ENCODE measurements at places on chromosomes 16 and 17. TPM values are rescaled to one million over a fixed set of nuclear protein-coding genes. Genes with fewer than 3 reads are reported as not detected.

PAQR4 gene
- total RNA-seq = 4.8 TPM

ZNF385C gene
- 0.36 TPM for total RNA-seq

RGS9 gene
- 8.6 TPM for total RNA-seq

LHX1 gene
- 11.8 TPM for total RNA-seq

TRAF4 gene
- total RNA-seq = 132 TPM

KLHL10 gene
- not detected for total RNA-seq

RASL10B gene
- total RNA-seq = 19.1 TPM

HAS3 gene
- 1.7 TPM for total RNA-seq

GRCh38 chr17:58232707-58233156 is 5.7 kb upstream of the LPO start:
- DNase-seq = peak; percentile 90

DNA sequence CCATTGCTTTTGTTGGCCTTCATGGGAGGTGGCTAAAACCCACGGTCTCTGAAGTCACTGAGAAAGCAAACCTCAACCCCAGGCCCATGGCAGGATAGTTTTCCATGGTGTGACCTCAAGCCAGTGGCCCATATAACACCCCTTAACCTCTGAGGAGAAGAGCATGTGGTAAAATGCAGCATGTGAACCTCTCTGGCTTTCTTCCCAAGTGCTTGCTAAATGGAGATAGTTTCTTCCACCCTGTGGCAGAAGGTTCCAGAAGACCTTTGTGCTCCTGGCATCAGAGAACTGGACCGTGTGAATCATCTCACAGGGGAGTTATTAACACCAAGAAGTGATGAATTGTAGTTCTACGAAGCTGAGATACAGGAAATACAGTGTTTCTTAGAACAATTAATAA is 47.3 kb downstream of the MYOCD start:
- DNase-seq = no peak

- DNase-seq = no peak
Observed at GRCh38 chr16:19499481-19499880, 22.4 kb downstream of the GDE1 start.

- DNase-seq = peak; percentile 84
Observed at GRCh38 chr16:54447576-54448440, 161.2 kb upstream of the IRX3 start.

DNA sequence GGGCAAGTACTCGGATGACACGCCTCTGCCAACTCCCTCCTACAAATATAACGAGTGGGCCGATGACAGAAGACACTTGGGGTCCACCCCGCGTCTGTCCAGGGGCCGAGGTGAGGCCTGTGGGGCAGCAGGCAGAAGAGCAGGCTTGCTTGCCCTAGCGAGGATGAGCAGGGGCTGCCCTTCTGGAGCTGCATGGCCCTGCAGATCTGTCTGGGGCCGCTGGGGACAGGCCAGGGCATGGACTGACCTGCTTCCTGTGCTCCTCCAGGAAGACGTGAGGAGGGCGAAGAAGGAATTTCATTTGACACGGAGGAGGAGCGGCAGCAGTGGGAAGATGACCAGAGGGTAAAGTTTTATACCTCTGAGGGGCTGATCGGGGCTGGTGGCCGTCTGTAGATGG is 5.3 kb downstream of the DHX38 start:
- no peak for DNase-seq

DNA sequence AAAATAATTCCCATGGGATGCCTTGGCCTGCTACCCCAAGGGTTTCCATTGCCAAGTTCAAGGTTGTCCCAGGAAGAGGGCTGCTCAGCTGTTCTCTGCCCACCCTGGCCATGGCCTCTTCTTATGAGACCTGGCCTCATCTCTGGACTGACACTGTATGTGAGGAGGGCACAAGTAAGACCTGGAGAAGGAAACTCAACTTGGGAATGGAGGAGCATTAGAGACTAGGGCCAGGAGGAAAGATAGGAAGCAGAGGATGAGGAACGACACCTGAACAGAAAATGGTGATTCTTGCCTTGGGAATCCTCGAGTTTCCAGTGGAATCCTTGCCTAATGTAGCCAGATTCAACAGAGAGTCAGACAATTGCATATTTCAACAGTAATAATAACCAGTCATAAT is 24.6 kb upstream of the GOSR2 start:
- no peak for DNase-seq

DNA sequence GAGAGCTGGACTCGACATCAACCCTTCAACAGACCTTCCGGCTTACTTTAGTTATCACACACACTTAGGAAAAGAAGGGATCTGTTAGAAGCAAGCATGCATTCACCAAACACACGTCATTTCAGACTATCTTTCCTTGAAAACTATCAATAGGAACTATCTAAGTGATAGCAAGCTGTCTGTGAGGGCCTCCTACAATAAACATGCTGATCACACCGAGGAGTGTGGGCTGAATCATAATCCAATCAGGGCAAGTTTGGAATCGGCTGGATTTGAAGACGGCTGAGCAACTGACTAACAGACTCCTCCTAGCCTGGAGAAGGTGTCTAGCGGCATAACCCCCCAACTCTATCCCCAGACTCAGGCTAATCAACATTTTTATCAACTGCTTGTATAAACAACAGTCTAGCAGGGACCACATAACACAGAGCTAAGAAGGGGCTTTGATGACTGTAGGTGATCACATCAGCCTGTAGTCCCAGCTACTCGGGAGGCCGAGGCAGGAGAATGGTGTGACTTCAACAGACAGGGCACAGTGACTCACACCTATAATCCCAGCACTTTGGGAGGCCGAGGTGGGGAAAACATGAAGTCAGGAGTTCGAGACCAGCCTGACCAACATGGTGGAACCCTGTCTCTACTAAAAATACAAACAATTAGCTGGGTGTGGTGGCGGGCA is 14.1 kb downstream of the NXN start:
- peak; percentile 58 for DNase-seq

DNA sequence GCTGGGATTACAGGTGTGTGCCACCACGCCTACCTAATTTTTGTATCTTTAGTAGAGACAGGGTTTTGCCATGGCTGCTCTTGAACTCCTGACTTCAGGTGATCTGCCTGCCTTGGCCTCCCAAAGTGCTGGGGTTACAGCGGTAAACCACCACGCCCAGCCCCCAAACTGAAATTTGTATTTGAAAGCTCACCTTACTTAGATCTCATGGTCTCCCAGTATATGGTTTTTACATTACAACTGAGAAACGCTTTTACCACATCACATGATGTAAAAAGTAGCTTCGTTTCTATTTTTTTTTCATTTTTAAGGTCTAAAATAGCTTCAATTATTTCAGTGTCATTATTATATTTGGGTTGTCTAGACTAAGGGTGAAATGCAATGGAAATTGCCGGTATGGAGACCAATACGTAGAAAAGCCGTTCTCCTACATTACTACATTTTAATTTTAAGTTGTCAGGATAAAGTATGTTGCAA is 93.3 kb downstream of the BCAS3 start:
- no peak for DNase-seq

DNA sequence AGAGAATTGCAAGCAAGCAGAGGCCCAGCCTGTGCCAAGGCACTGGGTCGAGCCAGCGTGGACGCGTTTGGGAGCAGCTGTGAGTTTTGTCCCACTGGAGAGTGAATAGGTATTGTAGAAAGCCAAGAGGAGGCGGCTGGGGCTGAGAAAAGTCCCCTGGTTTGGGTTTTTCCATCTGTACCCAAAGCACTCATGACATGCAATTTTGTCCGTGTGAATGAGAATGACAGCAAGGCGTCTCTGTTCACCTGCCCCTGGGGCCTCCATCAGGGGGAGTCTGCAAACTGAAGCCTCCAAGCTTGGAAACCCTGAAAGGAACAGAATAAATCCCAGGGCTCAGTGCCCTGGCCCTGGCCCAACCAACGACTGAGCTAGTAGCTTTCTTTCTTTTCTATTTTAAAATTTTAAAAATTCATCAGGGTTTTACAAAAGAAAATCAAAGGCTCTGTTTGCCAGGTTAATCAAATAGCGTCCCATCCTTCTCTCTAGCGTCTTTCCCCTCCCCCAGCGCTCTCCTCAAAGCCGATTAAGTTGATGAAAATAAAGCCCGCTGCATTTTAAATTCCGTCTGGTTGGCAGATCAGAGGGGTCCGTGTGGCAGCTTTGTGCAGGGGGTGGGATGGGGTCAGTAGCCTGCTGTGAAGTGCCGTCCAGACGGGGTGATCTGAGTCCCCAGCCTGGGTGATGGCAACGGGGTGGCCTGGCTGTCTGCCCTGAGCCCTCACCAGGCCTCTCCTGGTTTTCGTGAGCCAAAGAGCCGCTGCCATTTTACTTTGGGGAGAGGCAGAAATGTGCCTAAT is 171.0 kb downstream of the KATNIP start:
- no peak for DNase-seq

GRCh38 chr17:59601130-59601529 is 18.6 kb upstream of the CLTC start:
- no peak for DNase-seq

- peak; percentile 91 for DNase-seq
Observed at GRCh38 chr16:58409316-58409973, 17.2 kb downstream of the GINS3 start.

GRCh38 chr17:15271741-15272140 is 6.6 kb upstream of the PMP22 start:
- DNase-seq = peak; percentile 38

DNA sequence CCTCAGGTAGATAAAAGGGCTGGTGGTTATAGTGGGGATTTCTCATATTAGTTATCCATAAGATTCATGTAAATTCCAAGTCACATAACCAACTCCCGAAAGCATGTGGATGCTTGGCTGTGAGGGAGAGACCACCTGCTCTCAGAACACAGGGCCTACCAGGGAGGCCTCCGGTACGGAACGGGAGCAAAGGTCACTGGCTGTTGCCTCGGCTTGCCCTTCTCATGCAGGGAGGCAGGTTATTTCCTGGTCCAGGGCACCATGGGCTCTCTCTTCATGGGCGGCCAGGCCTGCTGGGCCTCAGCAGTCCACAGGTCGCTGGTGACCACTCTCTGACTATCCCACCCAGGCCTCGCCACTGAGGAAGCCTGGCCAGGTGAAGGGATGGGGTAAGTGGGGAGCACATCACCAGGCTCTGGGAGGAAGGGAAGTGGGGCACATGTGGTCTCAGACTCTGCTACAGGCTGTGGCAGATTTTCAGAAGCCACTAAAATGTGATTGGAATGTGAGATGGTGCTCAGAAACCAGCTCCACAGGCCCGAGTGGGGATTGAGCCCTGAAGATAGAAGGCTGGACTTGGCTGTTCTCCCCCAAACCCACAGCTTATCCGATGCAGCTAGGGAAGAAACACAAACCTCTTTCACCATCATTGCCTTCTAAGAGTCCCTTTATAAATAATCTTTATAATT is 45.4 kb downstream of the HNF1B start:
- DNase-seq = peak; percentile 53

DNA sequence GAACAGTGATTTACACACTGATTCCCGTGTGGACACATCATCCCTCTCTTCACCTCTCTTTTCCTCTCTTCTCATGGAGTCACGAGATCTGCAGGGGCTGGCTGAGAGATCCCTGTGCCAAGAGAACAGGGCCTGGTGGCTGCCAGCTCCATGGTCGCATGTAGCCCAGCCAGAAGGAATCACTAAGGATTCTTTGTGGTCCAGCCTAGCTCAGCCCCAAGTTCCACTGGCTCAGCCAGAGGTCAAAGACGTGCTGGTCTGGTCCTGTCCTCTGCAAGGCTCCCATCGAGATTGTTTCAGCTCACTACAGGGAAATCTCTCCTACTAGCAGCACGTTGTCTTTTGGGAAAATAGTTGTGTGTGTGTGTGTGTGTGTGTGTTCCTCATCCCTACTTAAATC is 66.4 kb downstream of the NDEL1 start:
- no peak for DNase-seq

- DNase-seq = peak; percentile 45
Observed at GRCh38 chr17:6456914-6457687, 12.8 kb downstream of the PIMREG start.

- no peak for DNase-seq
Observed at GRCh38 chr16:85711982-85712587, 23.3 kb upstream of the GINS2 start.

DNA sequence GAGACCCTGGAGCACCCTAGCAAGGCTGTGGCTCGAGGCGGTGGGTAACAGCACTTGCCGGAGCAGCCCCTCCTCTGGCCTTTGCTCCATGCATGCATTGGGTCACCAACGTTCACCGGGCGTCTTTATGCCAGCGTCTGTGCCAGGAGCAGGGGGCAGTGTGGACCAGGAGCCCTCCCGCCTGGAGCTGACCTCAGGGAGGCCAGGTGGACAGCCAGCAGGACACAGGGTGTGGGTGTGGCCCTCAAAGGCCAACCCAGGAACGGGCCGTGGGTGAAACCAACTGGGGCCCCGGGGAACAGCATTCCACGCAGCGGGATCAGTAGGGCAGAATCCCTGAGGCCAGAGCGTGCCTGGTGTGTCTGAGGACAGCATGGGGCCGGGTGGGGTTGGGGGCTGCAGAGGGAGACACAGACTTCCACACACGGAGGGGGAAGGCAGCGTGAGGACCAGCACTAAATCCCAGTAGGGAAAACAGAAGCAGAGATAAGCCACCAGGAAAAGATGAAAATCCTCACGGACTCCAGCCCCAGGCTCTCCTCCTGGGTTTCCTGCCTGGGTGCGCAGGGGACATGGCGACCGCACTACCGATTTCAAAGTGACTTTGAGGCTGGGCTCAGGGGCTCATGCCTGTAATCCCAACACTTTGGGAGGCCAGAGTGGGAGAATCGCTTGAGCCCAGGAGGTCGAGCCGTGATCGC is 2.9 kb upstream of the CD7 start:
- DNase-seq = no peak

GRCh38 chr17:20086416-20087076 is 77.4 kb downstream of the SPECC1 start:
- no peak for DNase-seq

DNA sequence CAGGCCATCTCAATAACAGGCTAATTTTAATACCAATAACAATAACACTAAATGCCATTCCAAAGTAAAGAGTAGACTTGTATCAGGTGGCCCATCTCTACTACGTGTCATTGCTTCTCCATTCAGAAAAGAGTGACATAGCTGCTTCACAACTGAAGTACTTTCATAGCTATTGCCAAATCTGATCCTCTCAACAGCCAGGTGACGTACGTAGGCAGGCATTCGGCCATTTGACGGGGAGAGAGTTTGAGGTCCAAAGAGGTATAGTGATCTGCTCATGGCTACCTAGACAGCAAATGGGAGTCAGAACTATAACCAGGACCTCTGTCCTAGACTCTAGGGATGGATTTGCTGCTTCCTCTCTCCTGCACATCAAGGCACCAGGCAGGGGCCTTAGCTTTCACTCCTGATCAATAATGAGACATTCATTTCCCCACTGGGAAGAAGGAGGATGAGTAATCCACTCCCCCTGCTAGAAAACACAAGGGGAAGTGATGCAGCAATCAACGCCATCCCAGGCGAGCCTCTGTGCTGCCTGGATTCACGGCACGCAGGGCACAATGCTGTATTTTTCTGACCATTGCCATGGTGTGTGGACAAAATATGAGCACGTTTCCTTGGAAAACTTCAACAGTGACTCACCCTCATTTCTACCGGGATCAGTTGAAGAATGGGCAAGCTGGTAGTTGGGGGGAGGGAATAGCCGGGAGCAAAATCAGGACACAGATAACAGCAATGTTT is 80.9 kb downstream of the SPACA3 start:
- DNase-seq = peak; percentile 67

Measured in astrocyte (in vitro differentiated cells and primary cell).